ENCODE measurements at places on chromosomes 7 and 10.

GRCh38 chr7:28871631-28872030 lies 86.5 kb downstream of the TRIL start:
- no peak for DNase-seq

DNA sequence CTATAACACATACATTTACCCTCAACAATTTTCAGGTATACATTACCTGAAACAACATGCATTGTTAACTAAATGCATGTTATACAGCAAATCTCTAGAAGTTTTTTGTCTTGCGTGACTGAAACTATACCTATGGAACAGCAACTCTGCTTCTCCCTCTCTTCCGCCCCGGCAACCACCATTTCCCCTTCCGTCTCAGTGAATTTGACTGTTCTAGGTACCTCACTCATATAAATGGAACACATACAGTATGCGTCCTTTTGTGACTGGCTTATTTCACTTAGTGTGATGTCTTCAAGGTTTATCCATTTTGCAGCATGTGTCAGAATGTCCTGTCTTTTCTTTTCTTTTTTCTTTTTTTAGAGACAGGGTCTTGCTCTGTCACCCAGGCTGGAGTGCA lies 22.5 kb downstream of the CALHM2 start:
- DNase-seq: no peak

GRCh38 chr7:78389022-78389421 lies 590.4 kb downstream of the PHTF2 start:
- no peak for DNase-seq

DNA sequence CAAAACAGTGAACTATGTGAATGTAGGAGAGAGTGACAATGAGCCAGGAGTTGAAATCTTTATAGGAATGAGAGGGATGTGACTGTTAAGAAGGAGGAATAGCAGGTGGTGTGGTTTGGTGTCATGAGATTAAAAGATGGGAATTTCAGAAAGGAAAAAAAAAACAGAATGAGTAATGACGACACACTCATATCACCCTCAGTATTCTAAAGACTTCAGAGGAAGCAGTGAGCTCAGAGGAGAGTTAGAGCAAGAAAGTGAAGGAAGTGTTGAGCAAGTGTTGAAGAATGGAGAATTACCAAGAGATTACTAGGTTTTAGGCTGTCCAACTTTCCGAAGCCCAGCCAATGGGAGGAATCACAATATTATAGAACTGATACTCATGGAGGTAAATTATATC lies 220.5 kb upstream of the HGF start:
- peak; percentile 50 for DNase-seq

Measured in EH (cell line).